Muscle of leg (tissue), 16 donors: ENCODE measurements at places on chromosomes 7 and 10. TPM values are rescaled to one million over a fixed set of nuclear protein-coding genes. Genes with fewer than 3 reads are reported as not detected.

The AFAP1L2 gene
- total RNA-seq = 20.7 TPM

- no peak for DNase-seq
- H3K4me3 ChIP-seq = no peak overlapping the region
- H3K27ac ChIP-seq = no peak overlapping the region
Observed at GRCh38 chr10:8306685-8307364, 252.3 kb downstream of the GATA3 start.

DNA sequence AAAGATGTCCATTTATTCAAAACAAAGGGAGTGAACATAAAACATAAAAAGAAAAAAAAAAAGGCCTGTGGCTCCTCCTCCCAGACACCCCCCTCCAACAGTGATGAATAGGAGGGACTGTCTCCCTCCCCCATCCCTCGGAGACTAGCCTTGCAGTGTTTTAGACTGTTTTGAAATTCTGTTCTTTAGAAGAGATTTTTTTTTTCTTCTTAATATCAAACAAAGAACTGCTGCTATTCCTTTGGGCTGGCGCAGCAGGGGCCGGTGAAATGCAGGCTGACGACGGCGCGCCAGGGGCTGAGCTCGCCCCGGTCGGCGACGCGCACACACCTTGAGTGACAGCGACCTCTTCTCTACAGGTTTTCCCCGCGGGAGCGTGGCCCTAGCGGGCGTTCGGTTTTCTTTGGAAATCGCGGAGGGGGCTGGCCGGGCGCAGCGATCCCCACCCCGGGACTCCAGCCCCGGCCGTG, at the start of gene LANCL2:
Gene LANCL2 (plus strand): TSS at position 133 of the 470 bp plus-strand sequence. CDS start 689 bp downstream, outside the sequence.
- peaks cover 2% of the 10 kb centered on the region for H3K36me3 ChIP-seq
- H3K4me1 ChIP-seq = peaks cover 14% of the 10 kb centered on the region
- H3K27ac ChIP-seq = peak within 1 kb of the TSS; percentile 98

GRCh38 chr10:55203319-55203718, 402.3 kb upstream of the PCDH15 start:
- no peak for DNase-seq
- H3K27ac ChIP-seq = no peak overlapping the region
- no peaks in the 10 kb centered on the region for H3K27me3 ChIP-seq

The ADARB2 gene
- 0.13 TPM for total RNA-seq

- no peaks in the 10 kb centered on the region for H3K4me1 ChIP-seq
- H3K4me3 ChIP-seq = no peak overlapping the region
- DNase-seq = no peak
- no peaks in the 10 kb centered on the region for H3K36me3 ChIP-seq
Observed at GRCh38 chr7:142542942-142543341, 206.3 kb upstream of the PRSS1 start.

GRCh38 chr10:86225103-86225782, 141.4 kb downstream of the GRID1 start:
- H3K4me3 ChIP-seq = no peak overlapping the region
- H3K27me3 ChIP-seq = peaks cover 4% of the 10 kb centered on the region
- DNase-seq = peak; percentile 64
- no peak overlapping the region for H3K27ac ChIP-seq
- peaks cover 6% of the 10 kb centered on the region for H3K4me1 ChIP-seq
- no peaks in the 10 kb centered on the region for H3K36me3 ChIP-seq

- no peaks in the 10 kb centered on the region for H3K27me3 ChIP-seq
- DNase-seq = no peak
- no peak overlapping the region for H3K27ac ChIP-seq
- peaks cover 15% of the 10 kb centered on the region for H3K36me3 ChIP-seq
- H3K4me3 ChIP-seq = no peak overlapping the region
Observed at GRCh38 chr7:45714521-45714820, 140.3 kb downstream of the ADCY1 start.

GRCh38 chr10:129440722-129441316, 26.2 kb upstream of the MGMT start:
- no peak for DNase-seq
- no peak overlapping the region for H3K27ac ChIP-seq
- H3K27me3 ChIP-seq = peaks cover 2% of the 10 kb centered on the region
- H3K36me3 ChIP-seq = no peaks in the 10 kb centered on the region

The UROS gene
- 60.1 TPM for total RNA-seq

GRCh38 chr7:90919816-90920215, 323.7 kb downstream of the CDK14 start:
- H3K4me1 ChIP-seq = no peaks in the 10 kb centered on the region
- no peaks in the 10 kb centered on the region for H3K36me3 ChIP-seq
- no peaks in the 10 kb centered on the region for H3K27me3 ChIP-seq
- no peak for DNase-seq

- H3K4me3 ChIP-seq = no peak overlapping the region
- H3K4me1 ChIP-seq = peaks cover 31% of the 10 kb centered on the region
- DNase-seq = no peak
- no peak overlapping the region for H3K27ac ChIP-seq
- peaks cover 39% of the 10 kb centered on the region for H3K27me3 ChIP-seq
Observed at GRCh38 chr10:131649617-131650016, 251.2 kb upstream of the PPP2R2D start.

DNA sequence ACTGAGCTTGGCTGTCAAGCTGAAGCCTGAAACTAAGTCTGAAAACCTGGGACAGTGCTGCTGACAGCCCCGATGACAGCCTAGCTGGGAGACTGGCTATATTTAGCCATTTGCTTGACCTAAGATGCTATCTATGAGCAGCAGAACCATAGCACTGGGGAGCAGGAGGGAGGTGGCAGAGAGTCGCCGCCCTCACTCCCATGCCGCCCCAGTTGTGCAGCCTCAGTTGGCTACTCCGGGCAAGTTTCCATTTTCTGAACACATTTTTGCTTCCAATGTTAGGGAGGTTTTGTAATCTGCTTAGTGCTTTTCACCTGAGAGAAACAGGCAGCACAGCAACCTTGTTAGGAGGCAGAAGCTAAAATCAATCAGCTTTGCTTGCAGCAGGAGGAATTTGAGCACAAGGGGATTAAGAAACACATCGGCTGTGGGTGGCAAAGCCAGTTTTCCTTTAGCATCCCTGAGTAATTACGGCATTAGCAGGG, 20.4 kb upstream of the C10orf71 start:
- no peaks in the 10 kb centered on the region for H3K27me3 ChIP-seq
- peak overlapping the region; percentile 11 for H3K27ac ChIP-seq
- DNase-seq = peak; percentile 41
- H3K36me3 ChIP-seq = no peaks in the 10 kb centered on the region
- no peak overlapping the region for H3K4me3 ChIP-seq

The PAPOLB gene
- total RNA-seq = 0.22 TPM

The ZNF273 gene
- total RNA-seq = 5.4 TPM

DNA sequence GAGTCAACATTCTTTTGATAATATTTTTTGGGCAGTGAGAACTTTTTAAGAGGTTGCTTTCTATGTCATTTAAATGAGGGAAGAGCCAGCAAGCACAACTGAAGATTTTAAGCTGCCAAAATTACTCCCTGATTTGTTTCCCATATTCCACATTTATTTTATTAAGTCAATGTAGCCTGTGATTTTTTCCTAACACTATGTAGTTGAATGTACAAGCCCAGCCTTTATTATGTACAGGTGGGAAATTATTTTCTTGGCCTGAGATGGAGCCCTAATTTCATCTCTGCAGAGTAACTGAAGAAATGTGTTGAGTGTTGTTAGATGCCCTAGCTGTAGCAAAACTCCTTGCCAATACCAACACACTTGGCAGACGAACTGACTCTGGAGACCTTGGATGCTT, 83.1 kb upstream of the MINDY3 start:
- no peaks in the 10 kb centered on the region for H3K36me3 ChIP-seq
- H3K27ac ChIP-seq = no peak overlapping the region
- H3K4me1 ChIP-seq = no peaks in the 10 kb centered on the region
- H3K4me3 ChIP-seq = no peak overlapping the region
- H3K27me3 ChIP-seq = no peaks in the 10 kb centered on the region

The LIPJ gene
- total RNA-seq = 0.13 TPM

DNA sequence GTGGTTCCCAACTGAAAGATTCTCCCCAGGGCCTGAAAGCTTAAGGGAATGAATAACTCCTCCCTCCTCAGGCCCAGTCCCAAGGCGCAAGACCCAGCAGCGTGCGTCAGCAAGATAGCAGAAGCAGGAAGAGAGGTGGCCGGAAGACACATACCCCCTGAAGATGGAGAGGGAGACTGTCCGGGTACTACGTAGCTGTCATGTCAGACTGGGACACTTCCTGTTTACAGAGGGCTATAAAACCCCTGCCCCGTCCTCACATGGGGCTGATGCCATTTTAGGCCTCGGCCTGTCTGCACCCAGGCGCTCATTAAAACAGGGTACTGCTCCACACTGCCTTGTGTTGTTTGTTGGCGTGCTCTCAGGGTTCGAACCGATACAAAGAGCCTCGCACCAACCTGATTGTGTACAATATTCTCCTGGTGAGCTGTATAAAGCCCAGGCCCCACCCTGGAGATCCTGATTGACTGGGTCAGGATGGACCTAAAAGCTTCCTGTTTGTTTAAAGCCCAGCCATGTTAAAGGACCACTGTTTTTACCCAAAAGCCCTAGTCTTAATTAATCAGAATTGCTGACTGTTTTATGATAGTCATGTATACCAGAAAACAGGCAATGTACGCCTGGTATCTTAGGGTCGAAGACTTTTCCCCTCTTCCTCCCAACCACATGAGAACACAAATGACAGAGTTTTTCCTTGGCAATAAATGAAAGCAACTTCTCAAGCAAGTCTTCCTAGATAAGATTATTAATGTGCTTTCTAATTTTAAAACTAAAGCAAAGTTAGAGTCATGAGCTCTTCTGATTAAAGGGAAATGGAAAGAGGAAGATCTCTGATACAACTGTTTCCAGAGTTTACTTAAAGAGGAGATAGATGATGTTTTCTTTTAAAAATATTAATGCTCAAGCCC, 251.5 kb downstream of the DOCK4 start:
- no peak overlapping the region for H3K27ac ChIP-seq
- H3K36me3 ChIP-seq = no peaks in the 10 kb centered on the region
- no peak overlapping the region for H3K4me3 ChIP-seq
- no peaks in the 10 kb centered on the region for H3K27me3 ChIP-seq
- peaks cover 2% of the 10 kb centered on the region for H3K4me1 ChIP-seq

DNA sequence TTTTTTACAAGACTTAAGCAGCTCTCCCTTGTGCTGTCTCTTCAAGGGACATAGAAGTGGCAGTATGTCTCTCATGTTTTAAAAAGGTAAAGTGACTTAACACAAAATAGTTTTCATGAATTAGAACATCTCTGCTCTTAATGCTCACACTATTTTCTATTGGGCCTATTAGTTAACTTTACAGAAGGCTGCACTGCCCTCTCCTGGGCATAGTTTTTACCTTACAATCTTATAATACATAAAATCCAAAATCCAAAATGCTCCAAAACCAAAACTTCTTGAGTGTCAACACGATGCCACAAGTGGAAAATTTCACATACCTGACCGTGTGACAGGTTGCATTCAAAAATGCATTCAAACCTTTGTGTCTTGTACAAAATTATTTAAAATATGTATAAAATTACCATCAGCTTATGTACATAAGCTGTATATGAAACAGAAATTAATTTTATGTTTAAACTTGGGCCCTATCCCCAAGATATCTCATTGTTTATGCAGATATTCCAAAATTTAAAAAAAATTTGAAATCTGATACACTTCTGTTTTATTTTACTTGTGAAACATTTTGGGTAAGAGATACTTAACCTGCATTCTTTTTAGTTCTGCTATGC, 25.8 kb downstream of the TES start:
- peaks cover under 1% of the 10 kb centered on the region for H3K4me1 ChIP-seq
- H3K36me3 ChIP-seq = no peaks in the 10 kb centered on the region
- no peaks in the 10 kb centered on the region for H3K27me3 ChIP-seq
- no peak overlapping the region for H3K27ac ChIP-seq
- DNase-seq = peak; percentile 76

- DNase-seq = peak; percentile 72
- no peak overlapping the region for H3K4me3 ChIP-seq
- no peaks in the 10 kb centered on the region for H3K4me1 ChIP-seq
- H3K27me3 ChIP-seq = no peaks in the 10 kb centered on the region
- peak overlapping the region; percentile 17 for H3K27ac ChIP-seq
Observed at GRCh38 chr7:84812021-84812420, 374.8 kb downstream of the SEMA3D start.

- no peak overlapping the region for H3K27ac ChIP-seq
- peak; percentile 8 for DNase-seq
- no peaks in the 10 kb centered on the region for H3K27me3 ChIP-seq
- peaks cover 9% of the 10 kb centered on the region for H3K4me1 ChIP-seq
Observed at GRCh38 chr7:13743226-13743625, 246.2 kb downstream of the ETV1 start.

DNA sequence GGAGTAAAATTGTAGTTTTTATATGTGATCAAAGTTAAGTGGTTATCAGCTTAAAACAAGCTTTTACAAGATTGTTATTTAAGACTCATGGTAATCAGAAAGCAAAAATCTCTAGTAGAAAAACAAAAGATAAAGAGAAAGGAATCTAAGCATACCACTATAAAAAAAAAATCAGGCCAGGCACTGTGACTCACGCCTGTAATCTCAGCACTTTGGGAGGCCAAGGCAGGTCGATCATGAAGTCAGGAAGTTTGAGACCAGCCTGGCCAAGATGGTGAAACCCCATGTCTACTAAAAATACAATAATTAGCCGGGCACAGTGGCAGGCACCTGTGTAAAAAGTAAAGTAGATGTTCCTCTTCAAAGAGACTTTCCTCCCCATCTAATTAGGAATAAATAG, 265.9 kb upstream of the NRP1 start:
- no peak for DNase-seq
- no peaks in the 10 kb centered on the region for H3K4me1 ChIP-seq
- no peaks in the 10 kb centered on the region for H3K36me3 ChIP-seq

DNA sequence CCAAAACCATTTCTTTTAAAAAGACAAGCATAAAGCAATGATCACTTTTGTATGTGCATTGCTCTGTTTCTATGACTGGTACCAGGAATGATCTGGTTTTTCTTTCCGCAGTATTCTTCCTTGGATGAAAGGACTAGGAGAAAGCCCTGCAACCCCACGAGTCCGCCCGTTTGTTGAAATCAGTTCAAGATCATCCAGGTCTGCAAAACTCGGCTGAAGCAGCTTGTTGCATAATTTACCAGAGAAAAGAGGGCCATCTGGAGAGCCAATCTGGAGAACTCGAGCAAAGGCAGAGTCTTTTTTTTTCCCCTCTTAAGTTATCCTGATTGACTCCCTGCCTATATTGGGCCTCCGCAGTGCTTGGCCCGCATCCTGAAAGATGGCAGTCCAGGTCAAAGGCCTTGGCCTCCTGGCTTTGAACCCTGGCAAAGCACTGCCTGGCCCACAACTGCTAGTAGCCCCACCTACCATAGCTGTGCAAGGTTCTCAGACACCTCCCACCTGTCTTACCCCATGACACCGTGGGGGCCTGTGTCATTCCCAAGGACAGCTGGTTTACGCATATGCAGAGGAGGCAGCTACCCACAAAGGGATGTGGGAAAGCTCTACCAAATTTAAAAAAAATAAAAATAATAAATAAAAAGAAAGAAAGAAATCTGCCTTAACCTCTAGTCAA, 572.2 kb downstream of the INHBA start:
- no peaks in the 10 kb centered on the region for H3K36me3 ChIP-seq
- no peaks in the 10 kb centered on the region for H3K27me3 ChIP-seq
- H3K4me3 ChIP-seq = no peak overlapping the region

- H3K4me3 ChIP-seq = no peak overlapping the region
- DNase-seq = no peak
- H3K27ac ChIP-seq = no peak overlapping the region
- no peaks in the 10 kb centered on the region for H3K36me3 ChIP-seq
Observed at GRCh38 chr7:42156291-42156865, 80.6 kb downstream of the GLI3 start.
